ENCODE measurements at places on chromosomes 4 and X. TPM values are rescaled to one million over a fixed set of nuclear protein-coding genes. Genes with fewer than 3 reads are reported as not detected.

GABRB1 gene
- 0.97 TPM for total RNA-seq

IQSEC2 gene
- 81.6 TPM for total RNA-seq

CBLL2 gene
- not detected for total RNA-seq

DNA sequence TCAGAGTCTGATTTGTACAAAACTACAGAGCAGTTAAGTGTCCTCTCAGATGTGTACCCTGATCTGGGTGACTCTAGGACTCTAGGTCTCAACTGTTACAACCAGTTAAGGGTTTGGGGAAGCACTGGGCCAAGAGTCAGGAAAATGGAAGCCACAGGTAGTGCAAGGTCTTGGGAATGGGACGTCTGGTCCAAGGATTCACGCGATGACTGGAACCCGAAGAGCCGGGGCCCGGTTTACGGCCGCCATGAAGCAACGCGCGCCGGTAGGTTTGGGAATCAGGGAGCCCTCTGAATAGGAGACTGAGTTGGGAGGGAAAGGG is 321 bp upstream of the HPRT1 start:
- no peaks in the 10 kb centered on the region for H3K27me3 ChIP-seq
- peak overlapping the region; percentile 88 for H3K27ac ChIP-seq
- DNase-seq = no peak
- no peaks in the 10 kb centered on the region for H3K4me1 ChIP-seq

DNA sequence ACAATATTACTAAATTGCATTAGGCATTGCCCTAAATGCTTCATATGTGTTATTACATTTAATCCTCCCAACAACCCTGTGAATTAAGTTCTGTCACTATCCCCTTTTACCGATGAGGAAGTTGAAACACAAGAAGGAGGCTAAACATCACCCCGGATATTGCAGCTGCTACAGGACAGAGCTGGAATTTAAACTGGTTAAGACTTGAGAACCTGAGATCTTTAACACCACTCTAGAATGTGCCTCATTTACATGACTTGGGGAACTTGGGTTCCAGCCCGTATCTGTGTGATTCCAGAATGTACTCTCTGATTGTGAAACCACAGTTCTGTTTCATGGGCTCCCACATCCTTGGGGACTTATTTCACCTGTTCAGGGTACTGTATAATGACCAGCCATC is 165.1 kb upstream of the PPARGC1A start:
- peaks cover 3% of the 10 kb centered on the region for H3K4me1 ChIP-seq
- no peak overlapping the region for H3K4me3 ChIP-seq
- H3K36me3 ChIP-seq = no peaks in the 10 kb centered on the region
- H3K27me3 ChIP-seq = no peaks in the 10 kb centered on the region

NPFFR2 gene
- total RNA-seq = 5.9 TPM
